SJSA1 (cell line): ENCODE measurements at places on chromosomes 4 and X. TPM values are rescaled to one million over a fixed set of nuclear protein-coding genes. Genes with fewer than 3 reads are reported as not detected.

Gene RAI2
- total RNA-seq = 0.13 TPM in 1 of 2 replicates, not detected in the other

Gene SLC9B1
- total RNA-seq = 1.5 TPM in 1 of 2 replicates, not detected in the other

Gene HTN1
- total RNA-seq = not detected in 2 replicates

Gene USP17L15
- not detected in 2 replicates for total RNA-seq

Gene RTL9
- 0.11 TPM in 1 of 2 replicates, not detected in the other for total RNA-seq

GRCh38 chr4:94814237-94814636 is 56.5 kb downstream of the BMPR1B start:
- DNase-seq = no peak

DNA sequence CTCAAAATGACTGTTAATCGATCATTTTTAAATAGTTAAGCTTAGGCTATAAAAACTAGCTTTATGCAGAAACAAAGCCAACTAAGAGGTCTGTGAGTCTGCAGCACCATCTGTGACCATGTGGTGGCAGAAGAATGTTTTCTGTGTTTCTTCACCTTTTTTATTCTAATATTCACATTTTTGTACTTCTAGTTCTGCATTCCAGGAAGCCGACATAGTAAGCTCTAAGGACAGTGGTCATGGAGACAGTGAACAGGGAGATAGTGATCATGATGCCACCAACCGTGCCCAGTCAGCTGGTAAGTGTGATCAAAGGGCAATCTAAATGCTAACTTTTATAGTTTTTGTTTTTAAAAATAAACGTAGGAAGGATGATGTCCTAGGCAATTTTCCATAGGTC is 5.6 kb downstream of the PCDH10 start:
- DNase-seq = no peak

GRCh38 chrX:153970357-153971123 is 1.1 kb downstream of the HCFC1 start:
- DNase-seq = peak; percentile 72

GRCh38 chr4:176999935-177000543 is 207.3 kb upstream of the VEGFC start:
- DNase-seq = no peak

GRCh38 chr4:106051514-106051913 is 156.2 kb downstream of the NPNT start:
- DNase-seq = no peak

DNA sequence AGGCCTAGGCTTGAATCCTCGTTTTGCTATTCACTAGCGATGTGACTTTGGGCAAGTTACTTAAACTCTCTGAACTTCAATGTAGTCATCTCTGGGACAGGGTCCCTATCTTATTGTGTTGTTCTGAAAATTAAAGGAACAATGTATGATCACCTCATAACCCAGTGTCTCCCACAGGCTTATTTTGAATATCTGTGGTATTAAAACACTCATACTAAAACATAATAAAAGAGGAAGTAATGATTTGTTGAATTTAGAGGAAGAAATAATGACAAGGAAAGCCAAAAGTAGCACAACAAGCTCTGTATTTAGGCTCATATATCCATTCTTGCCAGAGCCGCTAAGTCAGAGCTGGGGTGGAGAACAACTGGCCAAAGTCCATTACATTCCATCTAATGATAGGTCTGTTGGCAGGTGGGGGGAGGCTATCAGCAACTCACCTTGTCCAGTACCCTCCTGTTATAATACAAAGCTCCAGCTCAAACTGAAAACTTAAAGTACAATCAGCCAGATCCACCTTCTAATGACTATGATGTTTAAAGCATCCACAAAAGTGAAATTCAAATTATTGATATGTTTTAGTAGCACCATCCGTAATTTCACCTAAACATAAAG is 64.5 kb upstream of the LSM6 start:
- DNase-seq = no peak
